Activated naive CD8-positive, alpha-beta T cell treated with anti-CD3 and anti-CD28 coated beads, Interleukin-2, amount 10 ng/mL, durations not matched to agents 7 days and 5 days (primary cell): ENCODE measurements at places on chromosomes 7 and 10. TPM values are rescaled to one million over a fixed set of nuclear protein-coding genes. Genes with fewer than 3 reads are reported as not detected.

DNA sequence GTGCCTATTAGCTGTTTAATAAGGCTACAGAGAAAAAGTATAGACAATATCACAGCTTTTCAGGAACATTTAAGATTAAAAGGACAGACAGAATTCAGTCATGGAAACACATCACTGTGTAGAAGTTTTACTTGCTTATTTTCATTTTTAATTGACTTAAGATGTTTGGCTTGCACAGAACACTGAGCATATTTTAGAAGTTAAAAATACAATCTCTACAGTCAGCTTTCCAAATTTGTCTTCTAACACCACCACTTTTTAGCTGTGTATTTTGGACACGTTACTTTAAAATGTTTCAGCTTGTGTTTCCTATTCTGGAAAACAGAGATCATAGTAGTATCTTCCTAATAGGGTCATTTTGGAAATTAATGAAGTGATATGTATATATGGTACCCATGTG, 11.8 kb downstream of the CFAP69 start:
- DNase-seq: no peak

DNA sequence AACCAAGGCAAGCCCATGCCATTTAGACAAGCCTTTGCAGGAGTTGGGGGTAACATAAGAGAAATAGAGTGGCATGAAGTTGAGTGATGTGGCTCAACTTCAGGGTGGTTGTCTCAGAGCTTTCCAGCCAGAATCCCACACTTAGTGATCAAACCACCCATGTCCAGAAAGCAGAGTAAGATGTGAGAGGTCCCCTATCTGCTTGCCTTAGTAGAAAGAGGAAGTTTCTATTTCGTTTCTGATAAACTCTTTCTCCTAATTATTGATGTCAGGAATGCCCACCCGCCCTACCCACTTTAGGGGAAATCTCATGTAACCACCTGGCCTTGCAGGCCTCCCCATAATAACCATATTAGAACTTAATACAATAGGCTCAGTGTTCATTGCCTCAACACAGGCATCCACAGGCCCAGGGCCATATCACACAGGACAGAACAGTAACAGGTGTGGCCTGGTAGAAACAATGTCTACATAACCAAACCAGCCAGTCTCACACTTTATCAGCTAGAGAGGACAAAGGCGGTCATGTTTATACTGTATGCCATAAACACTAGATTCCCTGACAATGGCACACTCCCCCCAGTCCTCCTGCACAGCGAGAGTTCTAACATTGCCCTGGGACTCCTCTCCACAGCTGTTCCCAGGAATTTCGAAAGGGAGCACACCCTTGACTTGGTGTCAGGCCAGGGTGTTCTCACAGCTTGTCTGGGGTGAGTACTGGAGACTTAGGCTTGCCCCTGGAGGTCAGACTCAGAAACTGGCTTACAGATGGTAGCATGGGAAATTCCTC, 364.4 kb downstream of the CXCL12 start:
- no peak for DNase-seq

DNA sequence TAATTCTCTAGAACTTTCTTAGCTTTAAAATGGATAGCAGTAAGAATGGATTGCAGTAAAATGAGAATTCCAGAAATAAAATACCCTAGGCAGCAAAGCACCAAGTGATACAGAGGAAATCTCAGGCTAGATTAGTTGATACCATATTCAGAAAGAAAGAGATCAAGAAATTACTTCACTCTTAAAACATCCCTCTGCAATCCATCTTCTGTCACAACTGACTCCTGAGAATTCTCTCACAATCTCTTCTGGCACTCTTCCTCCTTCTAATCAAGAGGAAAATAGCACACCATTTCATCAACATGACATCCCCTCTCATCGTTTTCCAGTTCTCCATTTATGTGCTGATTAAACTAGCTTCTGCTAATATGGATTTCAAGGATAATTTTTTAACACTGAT, 42.2 kb upstream of the LAMB1 start:
- no peak for DNase-seq

- no peak for DNase-seq
Measured at GRCh38 chr10:88707429-88708155, 1.5 kb downstream of the LIPK start.

The MRC1 gene
- total RNA-seq: 1.7 TPM

The PRPF18 gene
- 24.1 TPM for total RNA-seq

The TEX47 gene
- total RNA-seq: not detected

The PILRA gene
- 5.1 TPM for total RNA-seq

The GNG11 gene
- not detected for total RNA-seq

The ENTPD7 gene
- total RNA-seq: 3.5 TPM

DNA sequence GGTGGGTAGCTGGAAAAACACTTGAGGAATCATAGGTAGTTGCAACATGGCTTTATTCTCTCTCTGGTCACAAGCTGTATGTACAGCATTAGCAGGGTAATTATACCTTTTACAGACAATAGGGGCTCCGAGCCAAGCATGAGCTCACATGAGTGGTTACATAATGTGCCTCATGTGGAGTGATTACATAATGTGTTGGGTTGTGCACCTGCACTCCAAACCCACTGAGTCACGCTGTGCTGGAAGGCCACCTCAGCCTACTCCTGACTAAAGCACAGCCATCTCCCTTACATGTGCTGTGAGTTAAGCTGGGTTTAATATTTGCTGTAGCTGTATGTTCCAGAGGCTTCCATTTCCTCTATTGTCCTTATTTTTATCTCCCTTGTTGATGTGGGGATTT, 348.7 kb upstream of the SEMA3C start:
- no peak for DNase-seq

The NPC1L1 gene
- total RNA-seq: 0.11 TPM

The MORN4 gene
- total RNA-seq: 2.2 TPM

The SFTPA1 gene
- total RNA-seq: not detected

- no peak for DNase-seq
Measured at GRCh38 chr7:112868609-112869008, 78.4 kb upstream of the TMEM168 start.

DNA sequence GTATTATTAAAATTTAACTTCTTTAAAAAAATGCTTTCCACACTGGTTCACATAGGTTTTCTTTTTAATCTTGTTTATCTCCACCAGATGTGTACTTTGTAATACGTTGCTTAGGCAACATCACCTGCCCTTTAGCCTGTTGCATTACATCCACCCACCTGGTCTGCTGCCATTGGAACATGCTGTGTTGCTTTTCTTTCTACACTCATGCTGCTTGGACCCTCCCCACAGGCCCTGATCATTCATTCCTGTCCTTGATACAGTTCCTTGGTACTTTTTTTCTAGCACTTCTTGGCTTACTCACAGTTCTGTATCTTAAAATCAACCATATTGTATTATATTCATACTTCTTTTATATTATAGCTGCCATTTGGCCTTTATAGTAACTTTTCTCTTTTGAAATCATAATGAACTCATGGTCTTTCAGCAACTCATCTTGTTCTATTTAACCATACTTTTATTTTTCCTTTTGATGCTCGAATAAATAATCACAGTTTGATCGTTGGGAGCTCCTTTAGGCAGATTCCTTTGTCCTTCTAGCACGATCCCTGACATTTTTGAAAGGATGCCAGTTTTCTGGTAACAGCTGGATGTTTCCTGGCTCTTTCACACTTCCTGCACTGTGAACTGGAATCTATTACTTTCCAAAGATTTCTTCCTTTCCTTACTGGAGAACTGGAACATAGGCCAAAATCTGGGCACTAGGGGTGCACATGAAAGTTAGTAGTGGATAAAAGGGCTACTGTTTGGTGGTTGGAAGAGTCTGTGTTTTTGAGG, 125.1 kb downstream of the CDK14 start:
- no peak for DNase-seq

GRCh38 chr7:107993891-107994291, 9.1 kb downstream of the LAMB1 start:
- DNase-seq: no peak

DNA sequence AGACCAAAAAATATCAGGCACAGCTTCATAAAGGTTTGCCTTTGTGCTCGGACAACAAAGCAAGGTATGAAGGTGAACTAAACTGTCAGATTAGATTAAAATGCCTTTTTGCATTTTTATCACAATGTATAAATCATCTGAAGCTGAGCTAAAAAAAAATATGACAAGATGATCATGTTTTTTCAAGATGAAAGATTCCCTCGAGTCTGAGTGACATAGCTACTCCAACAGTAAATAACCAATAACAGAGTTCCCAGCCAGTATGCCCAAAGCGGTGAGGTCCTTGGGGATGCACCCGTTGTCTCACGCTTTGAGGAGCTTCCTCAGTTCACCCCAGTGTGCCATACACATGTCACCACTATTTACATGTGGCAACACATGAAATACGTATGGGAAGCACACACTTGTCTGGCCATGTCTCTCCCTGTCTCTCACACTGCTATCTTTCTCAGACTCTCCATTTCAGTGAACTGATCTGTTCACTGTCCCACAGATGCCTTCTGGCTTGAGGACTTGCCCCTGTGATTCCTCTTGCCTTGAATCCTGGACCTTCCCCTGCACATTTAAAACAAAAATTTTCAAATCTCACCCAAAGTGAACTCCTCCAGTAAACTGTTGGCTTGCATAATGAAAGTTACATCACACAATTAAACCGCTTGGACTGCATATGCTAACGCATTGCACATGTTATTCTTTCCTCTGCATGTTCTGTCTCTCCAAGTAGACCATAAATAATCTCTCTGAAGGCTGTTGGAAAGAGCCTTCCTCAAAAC, 2.6 kb upstream of the PIK3CG start:
- DNase-seq: no peak

GRCh38 chr10:110093722-110094121, 85.9 kb downstream of the ADD3 start:
- DNase-seq: no peak

DNA sequence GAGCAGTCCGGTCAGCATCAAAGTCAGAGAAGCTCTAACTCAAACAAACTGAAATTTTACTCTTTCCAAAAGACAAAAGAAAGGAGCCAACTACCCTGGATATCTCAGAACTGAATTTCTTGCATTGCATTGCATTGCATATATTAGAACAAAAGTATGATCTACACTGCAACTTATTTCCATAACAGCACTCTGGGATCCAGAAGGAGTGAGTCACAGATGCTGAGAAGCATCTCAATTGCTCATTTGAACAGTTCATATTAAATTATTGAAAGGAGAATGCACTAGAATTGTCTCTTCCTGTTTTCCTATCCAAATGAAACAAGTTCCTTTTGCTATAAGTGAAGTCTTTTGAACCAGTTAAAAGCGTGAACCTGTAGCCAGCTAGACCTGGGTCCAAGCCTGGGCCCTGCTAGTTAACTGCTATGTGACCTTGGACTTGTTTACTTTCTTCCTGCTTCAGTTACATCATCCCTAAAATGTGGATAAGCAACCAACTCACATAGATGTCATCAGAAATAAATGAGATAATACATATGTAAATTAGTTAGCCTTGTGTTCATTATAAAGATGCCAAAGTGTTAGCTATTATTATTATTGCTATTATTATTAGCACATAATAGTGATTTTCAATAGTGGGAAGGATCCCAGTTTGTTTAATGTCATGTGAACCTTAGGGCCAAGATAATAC, 184.1 kb downstream of the CREB5 start:
- no peak for DNase-seq

The MGAM2 gene
- total RNA-seq: not detected
